ENCODE measurements at places on chromosomes 1 and 21. TPM values are rescaled to one million over a fixed set of nuclear protein-coding genes. Genes with fewer than 3 reads are reported as not detected.

Gene LCE1F
- total RNA-seq = not detected

Gene TNFRSF1B
- total RNA-seq = 173 TPM

Gene OR2L13
- not detected for total RNA-seq

Gene CLIC6
- 0.58 TPM for total RNA-seq

Gene RBM34
- total RNA-seq = 136 TPM

Gene F11R
- 19.0 TPM for total RNA-seq

Gene SLAMF9
- total RNA-seq = not detected

Gene EFNA4
- 7.8 TPM for total RNA-seq

Gene PHACTR4
- total RNA-seq = 20.3 TPM

Gene MCOLN2
- total RNA-seq = 17.8 TPM

Gene OXCT2
- total RNA-seq = 4.2 TPM

Gene CD5L
- not detected for total RNA-seq

Gene FMO2
- total RNA-seq = not detected

All from activated CD8-positive, alpha-beta T cell treated with anti-CD3 and anti-CD28 coated beads for 36 hours (primary cell).